ENCODE measurements at places on chromosomes 2 and 18.

DNA sequence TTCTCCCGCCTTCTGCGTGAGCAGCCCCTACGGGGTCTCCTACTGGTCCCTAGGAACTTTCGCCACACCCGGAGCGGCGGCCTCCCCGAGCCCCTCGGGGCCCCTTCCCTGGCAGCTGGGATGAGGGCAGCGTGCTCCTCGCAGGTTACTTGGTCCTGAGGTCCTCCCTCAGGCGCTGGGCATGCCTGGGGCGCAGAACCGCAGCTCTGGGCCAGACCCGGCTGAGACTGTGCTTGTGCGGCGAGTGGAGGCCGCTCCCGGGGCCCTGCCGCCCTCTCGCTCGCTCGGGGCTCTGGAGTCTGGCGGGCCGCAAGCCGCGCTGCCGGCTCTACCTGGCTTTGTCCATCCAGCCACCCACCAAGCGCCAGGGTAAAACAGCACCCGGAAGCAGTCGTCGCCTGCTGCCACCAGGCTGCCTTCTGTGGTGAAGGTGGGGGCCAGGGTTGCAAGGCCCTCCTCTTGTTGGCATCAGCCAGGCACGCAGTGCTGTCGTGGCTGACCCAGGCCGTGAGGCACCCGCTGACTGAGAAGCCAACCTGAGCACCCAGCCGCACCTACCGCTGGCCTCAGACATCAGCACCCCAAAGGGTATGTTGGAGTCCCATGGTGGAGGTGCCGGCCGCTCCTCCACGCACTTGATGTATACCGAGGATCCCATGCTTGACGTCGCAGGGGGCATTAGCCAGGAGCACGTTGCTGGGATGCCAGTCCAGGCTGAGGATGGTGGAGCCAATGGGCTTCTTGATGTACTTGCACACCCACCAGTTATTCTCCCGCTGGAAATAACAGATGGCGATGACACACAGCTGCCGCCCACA, 46.1 kb upstream of the PTH2R start:
- DNase-seq, result no peak

DNA sequence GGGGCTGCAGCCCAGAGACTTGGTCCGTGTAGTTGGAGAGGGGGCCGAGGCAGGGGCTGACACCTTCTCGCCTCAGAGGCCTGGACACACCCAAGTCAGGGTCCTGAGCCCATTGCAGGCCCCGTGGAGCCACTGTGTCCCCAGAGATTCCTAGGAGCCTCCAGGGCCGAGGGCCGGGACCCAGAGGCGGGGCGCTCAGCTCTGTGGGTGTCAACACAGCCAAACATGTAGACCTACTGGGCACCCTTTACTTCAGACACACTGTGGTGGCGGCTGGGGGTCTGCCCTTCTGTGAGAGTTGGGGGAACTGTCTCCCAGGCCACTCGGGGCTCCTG, 459 bp upstream of the ESPNL start:
- DNase-seq, result no peak

DNA sequence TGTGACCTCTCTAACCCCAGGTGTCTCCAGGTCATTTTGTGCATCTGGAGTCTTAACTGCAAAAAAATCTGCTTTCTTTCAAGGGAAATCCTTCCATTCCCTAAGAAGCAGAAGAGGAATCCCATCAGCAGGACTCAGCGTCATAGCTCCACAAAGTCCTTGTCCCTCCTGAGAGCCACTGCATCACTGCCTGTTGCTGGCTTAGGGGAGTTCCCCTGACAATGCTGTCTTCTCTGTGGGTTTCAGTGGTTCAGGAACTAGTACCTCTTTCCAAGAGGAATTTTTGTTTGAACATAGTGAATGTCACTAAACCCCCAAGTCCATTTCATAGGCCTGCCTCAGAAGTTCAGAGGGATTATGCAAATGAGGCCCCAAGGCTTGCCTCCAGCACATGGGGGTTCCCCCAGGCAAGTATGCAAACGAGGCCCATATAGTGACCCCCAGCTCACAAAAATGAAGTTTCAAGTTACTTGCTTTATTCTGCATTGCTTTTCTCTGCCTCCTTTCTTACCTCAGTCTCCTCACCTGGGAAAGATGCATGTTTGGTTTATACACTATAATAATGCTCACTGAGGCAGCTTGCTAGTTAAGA, 513.9 kb upstream of the MEX3C start:
- no peak for DNase-seq

- no peak for DNase-seq
Measured at GRCh38 chr2:402206-402605, 114.3 kb upstream of the ALKAL2 start.

GRCh38 chr18:35516789-35517188, 19.0 kb upstream of the INO80C start:
- no peak for DNase-seq

Measured in DMS153 (cell line).